CD8-positive, alpha-beta memory T cell (primary cell): ENCODE measurements at places on chromosomes 2 and 18.

GRCh38 chr2:54899576-54900200, 150.6 kb downstream of the RTN4 start:
- no peak for DNase-seq

DNA sequence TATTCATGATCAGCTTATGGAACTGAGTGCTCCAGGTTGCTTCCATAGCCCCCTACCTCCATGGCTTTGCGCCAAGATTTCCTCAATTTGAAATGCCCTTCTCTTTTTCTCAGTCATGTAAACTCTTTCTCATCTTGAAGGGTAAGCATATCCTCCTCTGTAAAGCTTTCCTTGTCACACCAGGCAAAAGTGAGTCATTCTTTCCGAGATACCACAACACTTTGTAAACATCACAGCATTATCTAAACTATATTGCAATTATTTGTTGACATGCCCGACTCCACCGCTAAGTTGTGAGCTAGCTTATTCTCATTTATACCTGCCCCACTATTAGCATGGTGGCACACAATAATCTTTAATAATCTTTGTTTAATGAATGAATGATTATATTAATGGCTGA, 419.5 kb upstream of the CHST9 start:
- no peak for DNase-seq

DNA sequence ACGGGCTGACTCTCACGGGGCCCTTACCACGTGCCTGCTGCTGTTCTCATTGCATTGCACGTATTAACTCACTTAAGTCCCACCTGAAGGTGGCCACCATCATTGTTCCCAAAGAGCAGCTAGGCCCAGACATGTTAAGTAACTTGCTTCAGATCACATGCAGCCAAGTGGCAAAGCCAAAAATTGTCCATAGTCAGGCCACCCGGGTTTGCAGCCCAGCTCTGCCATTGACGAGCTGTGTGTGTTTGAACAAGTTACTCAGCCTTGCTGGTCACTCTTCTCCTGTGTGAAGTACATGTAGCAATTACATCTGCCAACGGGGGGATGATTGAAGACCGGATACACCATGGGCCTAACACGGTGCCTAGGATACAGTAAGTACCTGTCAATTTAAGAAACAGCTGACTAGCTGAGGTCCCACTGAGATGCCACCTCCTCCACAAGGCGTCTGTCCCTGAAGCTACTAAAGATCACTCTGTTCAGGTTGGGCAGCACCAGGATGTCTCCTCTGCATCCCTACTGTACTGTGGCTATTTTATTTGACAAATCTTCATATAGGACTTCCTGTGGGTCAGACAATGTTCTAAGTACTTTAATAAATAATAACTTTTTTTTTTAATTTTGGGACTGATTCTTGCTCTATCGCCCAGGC, 154.2 kb upstream of the MYCN start:
- DNase-seq, result no peak

- peak; percentile 11 for DNase-seq
These were observed 18.2 kb downstream of the FBLN7 start for GRCh38 chr2:112156152-112156986.

DNA sequence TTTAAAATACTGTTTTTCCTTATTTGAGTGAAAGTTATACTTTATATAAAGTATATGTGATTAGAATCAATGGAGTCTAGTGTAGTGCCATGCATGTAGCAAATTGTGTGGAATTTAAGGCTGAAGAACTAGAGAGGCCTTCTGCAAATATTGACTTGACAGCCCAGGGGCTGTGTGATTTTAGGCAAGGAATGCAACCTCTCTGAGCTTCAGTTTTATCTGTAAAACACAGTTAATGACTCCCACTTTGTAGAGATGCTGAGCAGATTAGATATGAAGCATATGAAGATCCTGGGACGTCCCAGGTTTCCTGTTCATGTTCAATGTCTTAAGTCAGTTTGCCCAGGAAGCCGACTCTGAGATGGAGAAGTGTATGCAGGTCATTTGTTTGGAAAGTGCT, 83.4 kb upstream of the LTBP1 start:
- no peak for DNase-seq
